Stimulated activated memory B cell treated with anti-CD40 and anti-IgM and Interleukin-4, amounts not matched to agents 10 μg/mL and 1 μg/mL and 100 μg/mL, for 72 hours (primary cell): ENCODE measurements at places on chromosomes 11 and 22.

- ATAC-seq = no peak
Measured at GRCh38 chr11:18776324-18776723, 15.3 kb downstream of the PTPN5 start.

DNA sequence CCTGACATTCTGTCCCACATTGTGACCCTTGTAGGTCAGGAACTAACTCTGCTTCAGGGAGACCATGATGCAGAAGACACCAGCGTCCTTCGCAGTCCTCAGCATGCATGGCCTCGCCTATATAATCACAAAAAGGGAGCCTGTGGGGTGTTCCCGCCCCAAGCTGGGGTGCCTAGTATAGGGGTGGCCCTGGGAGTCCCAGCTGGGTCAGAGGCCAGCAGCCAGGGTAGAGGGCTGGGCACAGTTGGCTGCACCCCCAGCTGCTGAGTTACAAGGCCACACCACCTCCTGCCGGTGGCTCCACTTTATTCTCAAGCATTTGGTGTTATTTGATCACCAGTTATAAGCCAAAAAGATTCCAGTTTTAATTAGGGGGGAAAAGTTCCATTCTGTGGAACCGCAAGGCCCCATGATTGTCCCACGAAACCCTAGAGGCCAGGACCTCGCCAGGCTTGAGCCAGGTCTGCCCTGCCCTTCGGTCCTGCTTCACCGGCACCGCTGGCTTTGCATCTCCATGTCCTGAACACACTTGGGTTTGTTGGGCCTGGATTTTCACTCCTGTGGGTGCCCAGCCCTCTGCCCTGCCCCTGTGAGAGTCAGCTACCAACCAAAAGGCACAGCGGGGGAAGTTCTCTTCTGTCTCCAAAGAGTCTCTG lies 15.0 kb upstream of the GNB1L start:
- no peak for ATAC-seq

- no peak for ATAC-seq
Measured at GRCh38 chr22:22894740-22895731, 7.4 kb downstream of the IGLL5 start.

DNA sequence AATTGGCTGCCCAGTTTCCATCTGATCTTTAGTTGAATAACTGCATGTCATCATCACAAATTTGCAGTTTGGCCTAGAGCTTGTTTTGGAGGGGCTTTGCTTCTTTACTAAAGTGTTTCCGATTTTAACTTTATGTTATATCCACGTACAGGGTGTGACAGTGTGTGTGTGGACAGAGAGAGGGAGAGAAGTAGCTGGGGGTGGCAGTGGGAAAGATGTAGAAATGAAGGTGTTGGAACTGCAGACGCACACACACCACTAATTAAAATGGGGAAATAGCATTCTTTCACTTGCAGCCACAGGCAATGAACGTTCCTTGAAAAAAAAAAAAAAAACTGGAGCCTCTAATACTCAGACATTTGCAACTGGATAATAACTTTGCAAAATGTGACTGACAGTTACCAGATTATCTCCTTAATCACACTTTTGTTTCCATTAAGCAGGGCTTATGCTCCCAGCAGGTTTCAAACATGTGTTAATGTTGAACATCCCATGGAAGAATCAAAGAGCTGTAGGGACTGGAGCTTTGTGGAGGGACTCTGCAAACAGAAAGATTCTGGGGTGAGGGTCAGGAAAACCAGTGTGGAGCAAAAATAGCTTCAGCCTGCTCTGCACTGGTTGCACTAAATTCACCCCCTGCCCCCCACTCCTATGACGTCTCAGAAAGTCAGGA lies 238.1 kb upstream of the TENM4 start:
- ATAC-seq = no peak

DNA sequence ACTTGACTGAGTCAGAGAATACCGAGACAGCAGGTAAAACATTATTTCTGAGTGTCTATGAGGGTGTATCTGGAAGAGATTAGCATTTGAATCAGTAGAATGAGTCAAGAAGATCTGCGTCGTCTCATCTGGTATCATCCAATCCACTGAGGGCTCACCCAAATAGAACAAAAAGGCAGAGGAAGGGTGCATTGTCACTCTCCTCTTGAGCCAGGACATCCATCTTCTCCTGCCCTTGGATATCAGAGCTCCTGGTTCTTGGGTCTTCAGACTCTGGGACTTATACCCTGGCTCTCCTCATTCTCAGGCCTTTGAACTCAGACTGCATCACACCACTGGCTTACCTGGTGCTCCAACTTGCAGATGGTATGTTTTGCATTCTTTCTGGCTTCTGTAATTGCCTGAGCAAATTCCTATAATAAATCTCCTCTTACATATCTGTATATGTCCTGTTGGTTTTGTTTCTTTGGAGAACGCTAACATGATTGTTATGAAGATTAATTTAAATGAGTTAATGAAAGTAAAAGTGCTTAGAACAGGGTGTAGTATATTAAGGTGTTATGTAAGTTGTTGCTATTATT lies 49.3 kb downstream of the ME3 start:
- ATAC-seq = no peak

- ATAC-seq = no peak
Measured at GRCh38 chr11:12961615-12962014, 47.5 kb upstream of the RASSF10 start.

DNA sequence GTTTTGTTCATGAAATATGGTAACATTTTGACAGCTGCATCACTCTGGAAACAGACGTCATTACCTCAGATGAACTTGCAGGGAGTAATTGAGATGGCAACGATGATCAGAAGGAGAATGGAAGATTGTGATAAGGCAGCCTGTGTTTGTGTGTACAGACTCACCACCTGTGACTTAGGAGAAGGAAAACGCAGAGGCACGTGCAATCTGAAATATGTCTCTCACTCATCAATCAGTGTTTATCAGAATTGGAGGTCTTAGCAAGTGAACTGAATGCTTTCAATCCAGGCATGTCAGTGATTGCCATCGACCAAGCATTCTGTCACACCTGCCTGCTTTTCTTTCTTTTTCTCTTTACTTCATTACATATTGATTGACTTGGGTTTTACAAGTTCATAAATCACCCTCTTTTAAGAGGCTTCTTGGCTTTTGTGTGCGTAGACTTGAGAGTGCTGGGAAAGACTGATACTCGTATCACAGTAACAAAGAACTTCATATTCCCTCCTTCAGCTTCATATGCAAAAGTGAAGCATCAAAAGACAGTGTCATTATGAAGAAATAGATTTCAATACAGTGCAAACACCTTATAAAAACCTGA lies 24.6 kb downstream of the FAT3 start:
- ATAC-seq = no peak

DNA sequence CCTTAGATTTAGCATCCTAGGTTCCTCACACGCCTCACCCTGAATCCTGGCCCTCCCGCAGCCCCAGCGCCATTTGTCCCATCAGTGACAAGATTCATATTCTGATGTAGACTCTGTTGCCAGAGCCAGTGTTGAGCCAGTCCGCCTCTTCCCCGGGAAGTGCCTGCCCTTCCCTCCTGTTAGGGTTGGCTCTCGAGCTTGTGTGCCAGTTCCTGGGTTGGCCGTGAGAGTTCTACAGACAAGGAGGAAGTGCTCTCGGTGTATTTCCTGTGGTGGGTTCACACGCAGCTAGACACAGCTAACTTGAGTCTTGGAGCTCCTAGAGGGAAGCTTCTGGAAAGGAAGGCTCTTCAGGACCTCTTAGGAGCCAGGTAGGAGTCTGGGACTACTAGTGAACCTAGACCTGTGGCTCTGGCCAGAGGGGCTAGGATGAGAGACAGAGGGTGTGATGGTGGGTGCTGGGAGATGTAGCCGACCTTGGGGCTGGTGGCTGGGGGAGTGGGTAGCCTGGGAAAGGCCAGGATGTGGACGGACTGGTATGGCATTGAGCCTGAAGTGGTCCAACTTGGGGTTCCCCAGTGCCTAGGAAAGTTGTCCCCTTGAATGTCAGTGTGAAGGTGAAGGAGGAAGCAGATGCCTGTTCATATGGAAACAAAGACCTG lies at the start of gene IL18BP:
IL18BP (plus strand) TSS at position 261 of the 662 bp plus-strand sequence. CDS start 1,076 bp downstream, outside the sequence.
- ATAC-seq = peak; percentile 71

- ATAC-seq = no peak
Measured at GRCh38 chr11:113690619-113691569, 15.2 kb downstream of the TMPRSS5 start.

DNA sequence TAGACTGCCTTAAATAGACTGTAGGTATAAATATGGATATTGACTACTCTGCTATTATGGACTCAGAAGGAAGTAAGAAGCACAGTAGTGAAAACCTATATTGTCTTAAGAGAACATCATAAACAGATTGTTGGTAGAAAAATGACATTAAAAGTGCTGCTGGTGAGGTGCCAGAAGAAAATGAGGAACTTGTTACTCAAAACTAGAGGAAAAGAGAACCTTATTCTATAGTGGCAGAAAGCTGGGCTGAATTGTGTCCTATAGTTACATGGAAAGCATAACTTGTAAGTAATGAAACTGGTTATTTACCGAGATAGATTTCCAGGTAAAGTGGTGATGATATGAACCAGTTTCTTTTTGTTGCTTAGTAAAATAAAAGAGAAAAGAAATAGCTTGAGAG lies 109.7 kb upstream of the CTSC start:
- peak; percentile 20 for ATAC-seq

DNA sequence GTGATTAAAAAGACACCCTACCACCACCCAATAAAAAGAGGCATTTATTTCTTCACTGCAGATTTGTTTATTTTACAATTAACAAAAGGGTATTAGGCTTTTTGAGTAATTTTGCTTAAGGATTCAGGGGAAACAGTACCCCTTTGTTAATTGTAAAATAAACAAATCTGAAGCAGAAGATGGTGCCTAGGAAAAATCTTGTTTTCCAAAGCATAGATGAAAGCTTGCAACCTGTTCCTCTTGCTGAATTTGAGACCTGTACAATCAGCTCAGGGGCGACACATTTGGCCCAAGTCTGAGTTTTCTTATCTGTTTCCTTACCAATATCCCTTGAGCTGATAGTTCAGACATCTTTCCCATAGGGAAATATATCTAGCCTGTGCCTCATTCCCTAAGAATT lies 171.9 kb downstream of the GRIA4 start:
- ATAC-seq = no peak

- peak; percentile 91 for ATAC-seq
Measured at GRCh38 chr11:102293873-102294601, 23.2 kb upstream of the BIRC3 start.

DNA sequence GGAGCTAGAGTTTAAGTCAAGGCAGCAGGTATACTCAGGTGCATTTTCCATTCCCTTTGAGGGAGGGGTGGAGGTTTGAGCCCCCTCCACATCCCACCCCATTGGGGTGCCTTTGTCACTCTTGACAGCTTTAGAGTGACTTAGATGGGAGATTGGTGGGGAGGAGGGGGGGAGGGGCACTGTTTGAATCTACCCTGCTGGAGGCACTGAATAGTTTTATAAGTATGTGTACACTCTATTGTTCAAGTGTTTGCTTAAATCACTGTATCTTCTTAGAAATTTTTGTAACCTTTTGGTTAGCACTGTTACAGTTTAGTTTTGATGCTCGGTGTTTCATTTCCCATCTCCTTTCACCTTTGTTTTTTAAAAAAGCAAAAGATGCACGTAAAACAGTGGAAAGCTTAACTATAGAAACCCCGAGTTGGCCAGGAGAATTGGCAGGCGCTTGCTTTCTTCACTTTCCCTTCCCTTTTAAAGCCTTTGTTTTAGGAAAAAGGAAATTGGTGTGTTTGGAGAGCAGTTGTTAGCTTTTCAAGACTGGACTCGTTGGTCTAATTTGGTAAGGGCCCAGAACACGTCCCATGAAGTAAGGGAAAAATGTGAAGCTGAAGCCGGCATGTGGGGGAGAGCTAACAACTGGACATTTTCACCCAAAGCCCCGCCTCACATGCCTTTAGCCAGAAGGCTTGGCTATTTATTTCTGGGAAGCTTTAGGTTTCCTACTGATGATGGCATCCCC lies 42.8 kb downstream of the TNRC6B start:
- ATAC-seq = no peak

DNA sequence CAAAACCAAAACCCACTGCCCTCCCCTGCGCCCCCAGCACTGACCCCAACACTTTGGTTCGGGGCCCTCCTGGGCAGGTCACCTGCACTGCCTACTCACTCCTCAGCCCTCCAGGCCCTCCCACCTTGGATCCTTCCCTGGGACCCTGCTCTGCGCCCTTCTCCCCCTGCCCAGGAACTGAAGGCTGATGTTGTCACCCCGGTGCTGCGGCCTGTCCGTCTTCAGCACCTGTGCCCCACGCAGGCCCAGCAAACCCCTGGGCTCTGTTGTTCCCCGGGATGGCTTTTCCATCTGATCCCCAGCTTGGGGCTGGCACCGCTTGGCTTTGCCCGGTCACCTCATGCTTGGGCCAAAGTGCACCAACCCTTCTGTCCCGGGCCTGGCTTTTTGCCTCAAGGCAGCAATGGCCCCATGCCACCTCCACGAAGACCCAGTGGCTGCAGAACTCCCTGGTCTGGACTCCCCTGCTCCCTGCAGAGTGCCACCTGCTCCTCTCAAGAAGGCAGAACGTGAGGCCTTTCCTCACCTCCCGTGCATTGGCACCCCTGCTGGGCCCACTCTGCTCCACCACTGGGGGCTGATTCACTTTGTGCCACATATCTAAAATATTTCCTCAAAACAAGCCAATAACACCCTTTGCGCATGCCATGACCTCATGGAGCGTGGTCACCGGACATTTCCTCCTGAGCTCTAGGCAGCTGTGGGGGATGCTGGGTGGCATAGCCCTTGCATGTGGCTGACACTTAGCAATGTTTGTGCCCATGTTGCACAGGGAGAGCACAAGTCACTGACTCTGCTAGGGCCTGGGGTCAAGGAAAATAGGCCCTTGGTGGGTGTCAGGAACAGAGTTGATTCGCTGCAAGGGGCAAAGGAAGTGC lies 8.8 kb downstream of the PPM1F start:
- no peak for ATAC-seq
